ENCODE measurements at places on chromosomes 3 and 15.

- no peak for DNase-seq
Observed at GRCh38 chr3:37704064-37704463, 157.6 kb upstream of the CTDSPL start.

GRCh38 chr3:127137757-127138536 is 55.0 kb upstream of the PRR23E start:
- no peak for DNase-seq

GRCh38 chr3:188214442-188214841 is 60.5 kb downstream of the LPP start:
- no peak for DNase-seq

DNA sequence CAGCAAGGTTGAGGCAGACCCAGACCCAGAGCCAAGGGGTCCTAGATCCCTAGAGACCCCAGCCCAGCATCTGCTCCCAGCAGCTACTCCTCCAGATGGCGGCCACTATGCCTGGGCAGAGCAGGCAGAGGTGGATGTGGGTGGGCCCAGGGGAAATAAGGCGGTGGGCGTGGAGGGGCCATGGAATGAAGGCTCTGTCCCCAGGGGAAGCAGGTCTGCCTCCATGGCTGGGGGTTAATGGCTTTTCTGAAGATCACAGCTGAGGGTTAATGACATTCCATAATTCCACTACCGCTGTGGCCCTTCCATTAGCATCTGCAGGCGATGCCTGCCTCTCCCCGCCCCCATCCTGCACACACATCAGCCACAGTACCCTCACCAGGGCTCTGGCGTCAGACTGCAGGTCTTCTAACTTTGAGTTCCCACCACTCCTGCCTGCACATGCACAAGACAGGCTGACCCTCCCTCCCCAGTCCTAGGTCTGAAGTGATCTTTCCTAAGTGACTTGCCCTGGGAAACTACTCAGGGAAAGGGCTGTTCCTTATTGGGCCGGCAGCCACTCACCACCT is 41.2 kb downstream of the CCDC33 start:
- no peak for DNase-seq

DNA sequence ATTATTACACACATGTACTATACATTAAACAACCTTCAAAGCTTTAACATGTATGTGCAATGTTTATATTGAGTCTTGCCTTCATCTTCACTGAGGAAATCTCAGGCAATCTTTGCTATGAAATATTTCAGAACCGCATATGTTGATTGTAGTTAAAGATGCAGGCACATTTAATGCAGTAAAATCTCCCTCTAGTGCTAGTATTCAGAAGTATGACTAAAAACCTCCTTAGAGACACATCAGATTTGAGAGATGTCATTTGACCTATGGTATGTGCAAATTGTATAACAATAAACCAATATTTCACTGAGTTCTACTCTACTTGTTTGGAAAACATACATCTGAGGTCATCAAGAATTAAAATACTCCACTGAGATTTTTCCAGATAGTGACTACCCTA is 123.8 kb upstream of the C15orf61 start:
- DNase-seq = no peak

GRCh38 chr3:99884484-99884883 is 66.8 kb downstream of the CMSS1 start:
- DNase-seq = no peak

- DNase-seq = no peak
Observed at GRCh38 chr15:65355988-65356353, 21.8 kb downstream of the IGDCC3 start.

Measured in progenitor cell of endocrine pancreas (in vitro differentiated cells).